Activated CD4-positive, alpha-beta T cell treated with anti-CD3 and anti-CD28 coated beads, Interleukin-2, amount 50 U/mL, for 48 hours (primary cell): ENCODE measurements at places on chromosomes 12 and 14.

DNA sequence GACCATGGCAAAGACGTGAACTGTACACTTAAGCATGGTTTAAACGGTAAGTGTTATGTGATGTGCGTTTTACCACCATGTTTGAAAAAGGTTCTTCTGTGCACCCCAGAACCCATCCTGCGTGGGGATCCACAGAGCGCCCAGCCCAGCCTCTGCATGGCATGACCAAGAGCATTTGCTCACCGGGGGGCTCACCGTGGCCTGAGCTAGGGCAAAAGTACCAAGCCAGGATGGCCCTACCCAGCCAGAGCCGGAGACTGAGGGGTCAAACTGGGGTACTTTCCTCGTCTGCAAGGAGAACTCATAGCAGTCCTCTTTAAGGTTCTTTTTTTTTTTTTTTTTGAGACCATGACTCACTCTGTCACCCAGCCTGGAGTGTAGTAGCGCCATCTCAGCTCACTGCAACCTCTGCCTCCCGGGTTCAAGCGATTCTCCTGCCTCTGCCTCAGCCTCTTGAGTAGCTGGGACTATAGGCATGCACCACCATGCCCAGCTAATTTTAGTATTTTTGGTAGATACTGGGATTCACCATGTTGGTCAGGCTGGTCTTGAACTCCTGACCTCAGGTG, 16.4 kb upstream of the ANKRD9 start:
- no peak for DNase-seq

DNA sequence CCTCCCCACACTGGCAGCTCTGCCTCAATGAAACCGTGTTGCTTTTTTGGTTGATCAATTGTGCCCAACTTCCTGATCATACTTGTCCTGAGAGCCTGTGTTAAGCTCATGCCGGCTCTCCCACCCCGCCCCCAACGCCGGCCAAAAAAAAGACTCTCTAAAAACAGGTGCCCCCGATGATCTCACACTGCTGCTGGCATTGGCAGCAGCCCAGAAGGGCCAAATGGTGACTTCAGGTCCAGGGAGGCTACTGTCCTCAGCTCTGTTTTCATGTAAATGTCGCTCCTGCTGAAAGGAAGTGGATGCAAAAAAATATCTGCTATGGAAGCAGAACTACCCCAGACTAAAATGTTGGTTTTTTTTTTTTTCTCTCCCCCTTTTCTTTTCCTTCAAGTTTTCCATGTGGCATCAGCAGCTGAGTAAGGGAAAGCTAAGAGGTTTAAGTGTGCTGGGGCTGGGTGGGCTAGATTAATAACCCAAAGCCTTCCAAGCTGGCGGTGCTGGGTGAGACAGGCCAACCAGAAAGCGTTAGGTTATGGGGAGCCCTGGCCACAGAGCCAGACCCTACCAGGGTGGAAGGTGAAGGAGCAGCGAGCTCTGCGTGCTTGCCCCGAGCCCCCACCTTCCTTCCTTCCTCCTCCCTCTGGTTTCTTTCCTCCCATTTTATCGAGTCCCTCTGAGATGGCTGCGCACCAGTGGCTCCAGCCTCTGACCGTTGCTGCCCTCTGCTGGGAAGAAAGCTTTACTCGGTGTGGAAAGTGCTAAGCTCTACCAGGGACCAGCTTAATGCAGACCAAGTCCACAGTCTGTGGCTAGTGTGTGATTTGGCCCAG, 396.1 kb downstream of the NRXN3 start:
- peak; percentile 75 for DNase-seq

DNA sequence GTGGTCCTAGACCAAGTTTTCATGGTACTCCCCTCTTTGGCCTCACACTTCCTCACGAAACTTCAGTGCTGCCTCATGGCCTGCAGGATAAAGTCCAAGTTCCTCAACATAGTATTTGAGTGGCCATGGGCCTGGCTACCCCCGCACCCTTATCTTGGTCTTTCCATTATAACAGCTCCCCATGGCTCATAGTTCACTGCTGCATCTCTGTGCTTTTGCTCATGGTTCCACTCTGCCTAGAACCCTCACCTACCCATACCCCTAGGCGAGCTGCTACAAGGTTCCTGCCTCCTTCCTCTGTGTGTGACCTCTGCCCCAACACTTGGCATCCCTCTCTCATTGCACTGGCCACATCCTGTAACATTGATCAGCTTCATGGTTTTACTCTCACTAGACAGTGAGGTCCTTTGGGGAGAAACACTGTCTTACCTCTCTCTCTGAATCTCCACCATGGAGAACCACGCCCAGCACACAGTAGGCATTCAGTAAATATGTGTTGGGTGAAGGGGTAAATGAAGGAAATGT, 158.9 kb downstream of the GPR65 start:
- DNase-seq = no peak

DNA sequence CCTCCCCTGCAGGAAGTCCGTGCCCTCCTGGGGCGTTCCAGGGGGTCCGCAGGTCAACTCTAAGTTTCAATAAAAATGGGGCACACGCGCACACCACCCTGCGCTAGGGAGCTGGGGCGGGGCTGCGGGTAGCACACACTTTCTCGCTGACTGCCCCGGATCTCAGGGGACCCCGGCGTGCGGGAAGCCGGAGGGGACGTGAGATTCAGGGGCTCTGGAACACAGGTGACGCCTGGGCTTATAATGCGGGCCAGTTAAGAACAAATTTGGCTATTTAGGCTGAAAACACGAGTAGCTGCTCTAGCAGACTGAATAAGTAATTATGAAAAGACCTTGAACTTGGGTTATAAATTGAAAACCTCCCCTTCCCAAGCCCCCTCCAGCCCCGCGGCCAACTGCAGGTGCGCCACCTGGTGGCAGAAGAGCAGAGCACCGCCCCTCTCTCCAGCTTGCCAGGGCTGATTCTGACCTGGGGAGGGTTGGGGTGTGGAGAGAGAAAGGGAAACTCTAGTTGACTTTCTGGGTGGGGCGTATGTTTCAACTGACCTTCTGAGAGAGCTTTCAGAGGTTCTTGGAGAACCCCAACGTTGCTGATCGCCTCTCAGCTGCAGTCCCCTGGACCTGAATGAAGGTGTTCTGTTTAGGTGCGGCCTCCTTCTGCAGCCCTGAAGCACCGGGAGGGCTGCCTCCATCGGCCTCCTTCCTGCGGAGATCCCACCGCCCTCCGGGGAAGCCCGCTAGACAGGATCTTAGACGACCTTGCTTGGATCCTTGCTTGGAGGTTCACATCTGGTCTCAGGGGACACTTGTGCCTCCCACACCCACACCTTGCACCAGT, 118.4 kb upstream of the EVL start:
- DNase-seq = peak; percentile 62

DNA sequence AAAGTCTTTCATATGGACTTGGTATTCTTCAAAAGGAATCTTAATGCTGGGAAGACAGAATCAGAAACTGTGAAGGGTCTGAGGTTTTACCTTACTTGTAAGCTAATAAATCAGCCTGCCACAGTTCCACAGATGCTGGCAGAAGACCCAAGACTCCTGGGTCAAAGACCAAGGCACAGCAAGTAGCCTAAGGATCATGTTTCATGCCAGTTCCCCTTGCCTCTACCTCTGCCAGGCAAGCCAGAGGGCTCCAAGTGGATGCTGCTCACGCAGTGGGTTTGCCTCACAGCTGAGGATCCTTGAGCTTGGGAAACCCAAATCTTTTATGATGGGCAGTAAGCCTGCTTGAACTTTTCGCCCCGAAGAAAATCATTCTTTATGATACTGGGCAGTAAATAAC, 15.2 kb upstream of the RXYLT1 start:
- DNase-seq = no peak

GRCh38 chr14:33589334-33589733, 361.5 kb downstream of the EGLN3 start:
- no peak for DNase-seq

GRCh38 chr14:61753631-61754030, 8.6 kb upstream of the SNAPC1 start:
- DNase-seq = no peak

- DNase-seq = no peak
Observed at GRCh38 chr12:39571351-39571750, 48.3 kb downstream of the ABCD2 start.

GRCh38 chr12:50265770-50266524, 17.4 kb downstream of the LIMA1 start:
- DNase-seq = no peak

- no peak for DNase-seq
Observed at GRCh38 chr14:64688811-64689281, 15.4 kb upstream of the PLEKHG3 start.

- no peak for DNase-seq
Observed at GRCh38 chr12:20404576-20405346, 36.4 kb downstream of the PDE3A start.

DNA sequence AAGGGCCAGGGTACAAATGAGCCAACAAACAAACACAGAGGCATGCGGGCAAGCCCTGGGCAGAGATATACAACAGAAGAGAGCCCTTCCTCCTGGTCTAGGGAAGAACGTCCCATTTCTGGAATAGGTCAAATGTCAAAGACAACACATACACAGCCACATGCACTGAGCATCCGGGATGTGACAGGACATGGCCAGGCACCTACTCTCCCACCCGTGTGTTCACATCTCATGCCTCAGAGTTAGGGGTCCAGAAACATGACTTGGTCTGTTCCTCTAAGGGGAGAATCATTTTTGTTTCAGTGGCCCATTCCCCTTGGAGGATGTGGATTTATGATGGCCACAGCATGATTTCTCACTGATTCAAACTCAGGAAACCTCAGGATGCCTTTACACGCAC, 801 bp upstream of the ASB2 start:
- DNase-seq = no peak

DNA sequence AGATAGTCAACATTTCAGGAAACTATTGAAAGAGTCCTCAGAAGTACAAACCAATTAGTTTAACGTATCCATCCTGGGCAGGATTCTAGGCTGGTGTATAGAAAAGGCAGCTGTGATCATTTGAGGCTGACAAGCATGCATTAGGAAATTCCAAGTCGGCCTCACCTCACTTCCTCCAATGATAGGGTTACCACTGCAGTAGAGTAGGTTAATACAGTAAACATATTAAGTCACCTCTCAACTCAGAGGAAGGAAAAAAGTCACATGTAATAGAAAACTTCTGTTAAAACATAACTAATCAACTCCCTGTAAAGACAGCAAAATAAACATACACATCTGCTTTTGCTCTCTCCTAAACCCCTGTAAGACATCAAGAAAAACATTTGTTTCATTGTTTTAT, 33.5 kb downstream of the MED13L start:
- no peak for DNase-seq

- DNase-seq = no peak
Observed at GRCh38 chr12:79058342-79058741, 193.8 kb downstream of the SYT1 start.

DNA sequence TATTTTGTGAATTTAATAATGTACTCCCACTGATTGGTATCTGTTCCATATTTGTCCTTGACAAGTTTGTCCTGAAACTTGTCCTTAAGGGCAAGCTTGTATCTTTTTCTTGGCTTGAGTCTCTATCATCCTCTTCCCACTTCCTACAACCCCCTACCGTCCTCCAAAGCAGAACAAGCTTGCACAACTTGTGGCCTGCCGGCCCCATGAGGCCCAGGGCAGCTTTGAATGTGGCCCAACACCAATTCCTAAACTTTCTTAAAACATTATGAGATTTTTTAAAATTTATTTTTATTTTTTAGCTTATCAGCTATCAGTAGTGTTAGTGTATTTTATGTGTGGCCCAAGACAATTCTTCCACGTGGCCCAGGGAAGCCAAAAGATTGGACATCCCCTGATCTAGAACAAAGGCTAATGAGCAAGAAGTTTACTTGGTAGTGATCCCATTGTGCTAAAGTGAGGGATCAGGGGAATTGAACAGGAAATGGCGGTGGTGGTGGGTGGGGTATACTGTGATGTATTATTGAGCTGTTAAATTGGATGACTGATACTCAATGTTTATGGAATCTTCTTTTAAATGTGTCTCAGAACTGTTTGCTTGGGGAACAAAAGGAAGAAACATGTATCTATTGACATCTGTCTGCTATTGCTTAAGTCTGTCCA, 37.8 kb downstream of the TMX1 start:
- no peak for DNase-seq

DNA sequence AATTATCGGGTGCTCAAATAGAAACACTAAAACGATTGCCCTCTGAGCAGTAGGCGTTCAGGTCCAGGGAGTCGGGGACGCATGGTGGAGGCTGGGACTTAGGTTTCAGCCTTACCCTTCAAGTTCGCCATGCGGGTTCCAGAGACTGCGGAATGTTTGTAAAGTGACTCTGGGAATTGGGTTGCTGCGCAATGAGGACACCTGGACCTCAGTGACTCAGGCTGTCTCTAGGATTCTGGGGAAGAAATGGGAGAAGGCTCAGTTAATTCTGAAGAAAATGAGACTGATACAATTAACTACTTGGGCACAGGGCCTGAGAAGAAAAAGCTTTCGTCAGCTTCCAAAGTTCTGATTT, 1.1 kb downstream of the LGALS3 start:
- no peak for DNase-seq

DNA sequence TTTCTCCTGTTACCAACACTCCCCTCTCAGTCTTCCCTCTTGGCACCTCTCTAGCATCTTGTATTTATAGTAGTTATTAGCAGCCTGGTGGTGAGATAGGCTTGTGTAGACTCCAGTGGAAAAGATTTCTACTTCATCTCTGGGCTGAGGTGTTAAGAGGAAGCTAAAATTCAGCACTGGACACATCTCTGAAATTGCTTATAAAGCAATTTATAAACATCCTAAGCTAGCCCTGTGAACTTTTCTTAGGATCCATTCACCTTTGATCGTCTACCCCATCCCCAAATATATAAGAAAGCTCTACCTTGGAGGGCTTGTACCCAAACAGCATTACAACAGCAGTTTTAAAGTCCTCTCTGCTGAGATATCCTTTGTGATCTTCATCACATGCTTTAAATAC, 928 bp downstream of the EFCAB11 start:
- no peak for DNase-seq

- no peak for DNase-seq
Observed at GRCh38 chr12:6122201-6122600, 2.3 kb downstream of the VWF start.

DNA sequence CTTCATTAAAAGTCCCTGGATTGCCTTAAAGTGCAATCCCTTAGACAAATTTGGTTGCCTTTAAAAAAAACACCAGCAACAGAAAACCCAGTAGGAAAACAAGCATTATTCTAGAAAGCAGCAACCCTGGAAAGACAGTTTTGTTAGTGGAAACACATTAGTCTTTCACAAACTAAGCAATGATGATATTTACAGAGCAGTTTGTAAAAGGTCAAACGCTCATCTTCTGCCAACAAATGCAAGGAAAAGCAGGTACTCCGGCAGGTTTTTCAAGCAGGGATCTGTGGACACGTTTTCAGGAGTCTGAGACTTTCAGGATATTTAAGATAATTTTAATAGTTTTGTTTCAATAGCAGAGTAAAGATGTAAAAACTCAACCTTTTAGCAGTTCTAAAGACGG, 202.2 kb downstream of the EXOC5 start:
- DNase-seq = no peak

- no peak for DNase-seq
Observed at GRCh38 chr14:63493246-63493645, 49.9 kb downstream of the PPP2R5E start.

DNA sequence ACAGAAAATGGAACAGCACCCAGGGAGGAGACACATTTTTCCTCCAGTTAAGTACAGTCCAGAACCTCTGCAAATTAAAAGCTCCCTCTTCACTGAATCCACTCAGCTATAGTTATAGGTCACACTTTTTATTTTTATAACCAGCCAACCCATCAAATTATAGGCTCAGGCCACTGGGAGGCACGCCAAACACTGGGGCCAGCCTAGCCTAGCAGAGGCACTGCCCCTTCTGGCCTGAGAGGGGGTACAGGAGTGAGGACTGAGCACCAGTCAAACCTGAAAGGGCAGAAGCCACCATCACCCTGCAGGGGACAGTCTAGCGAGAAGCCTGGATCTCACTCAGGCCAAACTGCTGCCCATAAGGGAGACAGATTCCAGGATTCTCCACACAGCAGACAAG, 19.3 kb downstream of the FMNL3 start:
- no peak for DNase-seq

- DNase-seq = no peak
Observed at GRCh38 chr14:64198486-64198885, 95.7 kb downstream of the ESR2 start.
